Kidney capillary endothelial cell (primary cell): ENCODE measurements at places on chromosomes 1 and 21.

DNA sequence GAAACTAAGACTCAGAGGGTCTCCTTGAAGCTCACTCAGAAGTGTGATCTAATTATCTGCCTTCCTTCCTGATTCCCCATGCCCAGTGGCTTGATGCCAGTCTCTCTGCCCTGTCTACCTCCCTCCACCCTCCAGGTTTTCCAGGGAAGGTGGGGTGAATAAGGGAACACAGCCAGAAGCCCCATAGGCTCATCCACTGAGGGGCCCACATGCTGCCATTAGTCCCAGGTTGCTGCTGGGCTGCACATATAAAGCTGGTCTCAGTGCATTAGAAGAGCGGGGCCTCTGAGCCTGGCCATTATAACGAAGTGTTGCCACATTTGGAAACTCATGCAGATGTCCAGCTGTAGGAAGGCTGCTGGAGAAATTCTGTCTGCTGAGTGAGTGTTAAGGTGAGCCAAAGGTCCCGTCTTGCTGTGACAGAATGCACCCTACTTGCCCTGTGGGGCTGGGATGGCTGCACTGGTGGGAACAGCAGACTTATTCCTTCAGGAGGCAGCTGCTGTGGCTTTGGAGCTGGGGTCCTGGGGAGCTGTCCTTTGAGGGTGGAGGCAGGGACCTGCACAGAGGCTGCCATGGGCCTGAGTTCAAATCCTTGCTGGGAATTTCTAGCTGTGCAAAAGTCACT is 2.9 kb downstream of the ADORA1 start:
- no peak for DNase-seq

- DNase-seq = no peak
Observed at GRCh38 chr1:167247754-167248153, 27.1 kb downstream of the POU2F1 start.

DNA sequence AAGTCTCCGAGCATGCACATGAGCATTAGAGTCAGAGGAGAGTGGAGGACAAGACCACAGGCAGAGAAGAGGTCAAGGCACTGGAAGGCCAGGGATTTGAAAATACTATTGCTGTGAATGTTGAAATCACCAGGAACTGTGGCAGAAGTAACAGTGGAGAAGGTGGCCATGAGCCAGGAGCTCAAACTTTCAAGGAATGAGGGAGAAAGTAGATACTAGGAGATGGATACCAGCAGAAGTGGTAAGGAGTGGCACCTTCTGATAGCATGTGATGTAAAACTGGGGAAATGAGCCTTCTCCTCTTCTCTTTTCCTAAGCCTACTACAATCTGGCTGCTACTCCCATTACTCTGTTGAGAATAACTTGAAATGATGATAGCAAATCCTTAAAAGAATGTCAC is 1.8 kb upstream of the CR1 start:
- no peak for DNase-seq

DNA sequence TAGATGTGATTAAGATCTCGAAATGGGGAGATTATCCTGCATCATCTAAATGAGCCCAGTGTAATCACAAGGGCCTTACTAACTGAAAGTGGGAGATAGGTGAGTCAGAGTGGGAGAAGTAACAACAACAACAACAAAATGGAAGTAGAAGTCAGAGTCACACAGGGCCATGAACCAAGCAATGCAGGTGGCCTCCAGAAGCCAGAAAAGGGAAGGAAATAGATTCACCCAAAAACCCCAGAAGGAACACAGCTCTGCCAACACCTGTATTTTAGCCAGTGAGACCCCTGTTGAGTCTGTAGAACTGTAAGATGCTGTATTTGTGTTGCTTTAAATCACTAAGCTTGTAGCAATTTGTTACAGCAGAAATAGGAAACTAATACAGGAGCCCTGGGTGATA is 4.1 kb downstream of the TAGLN2 start:
- DNase-seq = no peak

GRCh38 chr1:238675221-238675620 is 711.1 kb upstream of the CHRM3 start:
- DNase-seq = no peak

DNA sequence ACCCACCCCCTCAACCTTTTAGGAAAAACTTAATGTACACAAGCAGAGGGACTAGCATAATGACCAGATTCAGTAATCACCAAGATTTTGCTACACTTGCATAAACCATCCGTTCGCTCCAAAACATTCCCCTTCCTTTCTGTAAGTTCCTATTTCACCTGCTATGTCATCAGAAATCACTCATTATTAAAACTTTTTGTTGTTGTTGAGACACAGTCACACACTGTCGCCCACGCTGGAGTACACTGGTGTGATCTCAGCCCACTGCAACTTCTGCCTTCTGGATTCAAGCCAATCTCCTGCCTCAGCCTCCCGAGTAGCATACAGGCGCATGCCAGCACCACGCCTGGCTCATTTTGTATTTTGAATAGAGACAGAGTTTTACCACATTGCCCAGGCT is 3.4 kb downstream of the MRPL20 start:
- no peak for DNase-seq

- DNase-seq = no peak
Observed at GRCh38 chr1:53388963-53389362, 61.1 kb upstream of the LRP8 start.

DNA sequence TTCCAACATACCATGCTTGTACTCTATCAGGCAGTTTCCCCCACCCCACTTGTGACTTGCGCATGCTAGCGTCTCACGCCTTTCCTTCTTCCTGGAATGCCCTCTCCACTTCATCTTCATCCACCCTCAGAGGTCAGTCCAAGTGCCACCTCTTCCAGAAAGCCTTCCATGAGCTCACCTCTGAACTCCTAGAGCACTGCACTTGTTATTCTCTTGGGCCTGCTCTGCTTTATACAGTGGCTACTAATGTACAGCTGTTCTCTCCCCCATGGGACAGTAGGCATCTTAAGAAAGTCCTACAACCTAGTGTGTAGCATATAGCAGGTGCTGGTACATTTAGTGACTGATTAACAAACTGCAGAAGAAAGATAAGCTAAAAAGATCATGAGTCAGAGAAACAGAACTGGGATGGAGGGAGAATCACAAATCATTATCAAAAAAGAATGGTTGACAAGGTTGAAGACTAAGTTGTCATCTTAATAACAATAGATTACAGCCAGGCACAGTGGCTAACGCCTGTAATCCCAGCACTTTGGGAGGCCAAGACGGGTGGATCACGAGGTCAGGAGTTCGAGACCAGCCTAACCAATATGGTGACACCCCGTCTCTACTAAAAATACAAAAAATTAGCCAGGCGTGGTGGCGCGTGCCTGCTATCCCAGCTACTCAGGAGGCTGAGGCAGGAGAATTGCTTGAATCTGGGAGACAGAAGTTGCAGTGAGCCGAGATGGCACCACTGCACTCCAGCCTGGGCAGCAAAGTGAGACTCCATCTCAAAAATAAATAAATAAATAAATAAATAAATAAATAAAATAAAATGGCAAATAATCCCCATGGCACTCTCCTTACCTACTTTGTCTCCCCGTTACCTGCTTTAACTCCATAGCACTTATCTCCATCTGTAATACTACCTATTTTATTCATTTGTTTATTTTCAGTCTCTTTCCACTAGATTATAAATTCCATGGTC is 16.3 kb upstream of the TSPAN1 start:
- DNase-seq = no peak

DNA sequence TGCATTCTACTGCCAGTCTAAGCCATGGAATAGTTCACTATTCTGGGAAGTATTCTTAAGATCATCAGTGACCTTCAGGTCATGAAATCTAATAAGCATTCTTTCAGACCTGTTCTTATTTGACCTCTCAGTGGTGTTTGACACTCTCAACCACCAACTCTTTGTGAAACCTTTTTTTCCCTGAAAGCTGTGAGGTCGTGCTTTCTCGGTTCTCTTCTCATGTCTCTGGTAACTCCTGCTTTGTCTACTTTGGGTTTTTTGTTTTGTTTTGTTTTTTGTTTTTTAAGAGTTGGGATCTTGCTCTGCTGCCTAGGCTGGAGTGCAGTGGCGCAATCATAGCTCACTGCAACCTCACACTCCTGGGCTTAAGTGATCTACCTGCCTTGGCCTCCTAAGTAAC is 56.3 kb downstream of the POU2F1 start:
- DNase-seq = no peak
